Activated naive CD4-positive, alpha-beta T cell (primary cell): ENCODE measurements at places on chromosomes 13 and 19.

GRCh38 chr13:76635232-76636230 lies 250.7 kb downstream of the KCTD12 start:
- no peak for DNase-seq

DNA sequence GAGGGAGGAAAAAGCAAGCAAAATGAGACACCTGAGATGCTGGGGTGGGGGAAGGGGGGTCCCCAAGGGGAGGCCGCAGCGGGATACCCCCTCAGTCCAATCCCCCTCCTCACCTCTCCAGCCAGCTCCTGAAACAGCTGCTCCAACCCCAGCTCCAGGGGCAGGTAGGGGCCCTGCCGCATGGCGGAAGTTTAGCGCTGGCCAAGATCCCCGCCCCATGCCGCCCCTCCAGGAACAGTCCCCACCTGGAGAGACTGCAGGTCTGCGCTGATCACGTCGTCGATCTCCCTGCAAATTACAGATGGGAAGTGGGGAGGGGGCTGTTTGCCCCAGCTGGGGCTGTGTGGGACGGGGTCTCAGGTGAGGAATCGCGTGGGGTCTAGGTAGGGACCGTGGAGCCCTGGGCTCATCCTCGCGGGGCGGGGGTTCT lies 9.0 kb downstream of the CAPN12 start:
- DNase-seq, result no peak

DNA sequence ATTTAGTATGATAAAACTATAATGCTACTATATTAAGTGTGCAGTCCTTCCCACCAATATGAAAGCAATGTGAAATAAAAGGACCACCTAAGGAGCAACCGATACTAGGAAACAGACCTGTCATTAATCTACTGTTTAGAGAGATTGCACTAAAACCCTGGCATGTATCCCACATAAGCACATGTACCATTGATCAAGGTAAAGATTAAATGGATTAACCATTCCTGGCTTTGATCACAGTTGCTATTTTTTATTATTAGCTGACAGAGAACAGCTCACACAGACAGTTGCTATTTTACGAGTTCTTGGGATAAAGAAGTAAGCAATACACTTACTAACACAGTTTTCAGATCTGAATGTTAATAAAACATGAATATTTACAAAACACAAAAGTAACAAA lies 57.7 kb upstream of the ZDHHC20 start:
- no peak for DNase-seq

GRCh38 chr19:4144666-4145249 lies 8.7 kb upstream of the CREB3L3 start:
- DNase-seq, result no peak
